Caudate nucleus (tissue), 63 donors: ENCODE measurements at places on chromosomes 11 and 22.

DNA sequence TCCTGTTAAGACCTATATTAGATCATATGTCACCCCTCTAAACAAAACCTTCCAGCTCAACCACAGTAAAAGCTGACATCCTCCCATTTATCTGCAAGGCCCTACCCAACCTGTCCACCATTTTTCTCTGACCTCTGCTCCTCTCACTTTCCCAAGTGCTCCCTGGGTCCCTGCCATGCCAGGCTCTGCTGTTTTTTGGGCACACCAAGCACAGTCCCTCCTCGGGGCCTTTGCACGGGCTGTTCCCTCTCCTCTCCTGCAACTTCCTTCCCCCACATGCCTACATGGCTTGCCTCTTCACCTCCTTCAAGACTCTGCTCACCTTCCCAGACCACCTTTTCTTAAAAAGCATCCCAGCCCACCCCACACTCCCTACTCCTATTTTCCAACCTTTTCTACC lies 9.8 kb downstream of the TST start:
- no peak for DNase-seq

GRCh38 chr22:31162015-31162765 lies 2.2 kb downstream of the RNF185 start:
- no peak for DNase-seq

DNA sequence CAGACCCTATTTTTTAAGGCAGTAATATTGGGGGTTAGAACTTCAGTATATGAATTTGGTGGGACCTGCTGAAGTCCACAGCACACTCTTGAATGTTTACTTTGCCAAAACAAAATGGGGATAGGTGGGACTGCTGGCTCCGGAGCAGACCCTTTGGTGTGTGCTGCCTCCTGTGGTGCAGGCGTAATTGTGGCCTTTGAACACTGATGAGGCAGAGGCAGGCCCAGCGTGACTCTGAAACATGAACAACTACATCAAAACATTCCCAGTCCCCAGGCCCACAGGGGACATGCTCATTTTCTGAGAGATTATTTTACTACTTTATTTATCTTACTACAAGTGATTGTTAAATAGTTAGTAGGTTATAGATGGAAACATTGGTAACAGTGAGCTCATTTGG lies 225.0 kb upstream of the TBCEL start:
- no peak for DNase-seq

DNA sequence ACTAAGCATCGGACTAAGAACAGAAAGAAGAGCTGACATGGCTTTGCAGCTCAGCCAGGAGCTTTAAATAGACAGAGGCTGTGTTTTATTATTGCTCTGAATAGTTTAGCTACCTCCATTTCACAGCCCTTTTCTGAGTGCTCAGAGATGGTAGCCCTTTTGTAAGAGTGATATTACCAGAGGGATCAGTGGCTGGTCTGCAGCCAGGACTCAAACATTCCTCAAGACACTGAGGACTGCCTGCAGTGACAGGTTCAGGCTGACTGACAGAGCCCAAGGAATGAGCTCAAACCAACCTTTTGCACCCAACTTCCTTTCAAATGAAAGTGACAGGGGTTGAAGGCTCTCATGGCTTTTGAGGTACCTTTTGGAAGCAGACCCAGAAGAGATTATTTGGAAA lies 189.0 kb downstream of the DDX10 start:
- DNase-seq, result no peak

- no peak for DNase-seq
Observed at GRCh38 chr11:88169471-88169870, 5.8 kb downstream of the RAB38 start.

- DNase-seq, result no peak
Observed at GRCh38 chr11:71129624-71130023, 122.8 kb downstream of the SHANK2 start.

DNA sequence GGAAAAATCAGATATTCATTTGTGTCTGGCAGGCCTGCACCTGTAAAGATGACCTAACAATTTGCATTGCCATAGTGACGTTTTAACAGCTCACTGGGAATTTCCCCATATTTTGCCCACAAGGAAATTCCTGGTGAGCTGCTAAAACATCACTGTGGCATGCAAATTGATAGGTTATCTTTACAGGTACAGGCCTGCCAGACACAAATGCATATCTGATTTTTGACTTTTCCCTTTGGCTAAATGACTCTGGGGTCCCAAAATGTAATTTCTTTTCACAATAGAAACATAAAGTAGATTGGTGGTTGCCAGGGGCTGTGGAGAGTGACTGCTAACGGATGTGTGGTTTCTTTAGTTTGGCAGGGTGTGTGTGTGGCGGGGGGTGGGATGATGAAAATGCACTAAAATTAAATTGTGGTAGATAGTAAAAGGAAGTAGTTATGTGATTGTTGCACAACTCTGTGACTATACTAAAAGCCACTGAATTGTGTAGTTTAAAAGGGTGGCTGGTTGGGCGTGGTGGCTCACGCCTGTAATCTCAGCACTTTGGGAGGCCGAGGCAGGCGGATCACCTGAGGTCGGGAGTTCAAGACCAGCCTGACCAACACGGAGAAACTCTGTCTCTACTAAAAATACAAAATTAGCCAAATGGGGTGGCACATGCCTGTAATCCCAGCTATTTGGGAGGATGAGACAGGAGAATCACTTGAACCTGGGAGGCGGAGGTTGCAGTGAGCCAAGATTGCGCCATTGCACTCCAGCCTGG lies 18.5 kb upstream of the FEZ1 start:
- no peak for DNase-seq

GRCh38 chr11:35554491-35555437 lies 29.3 kb upstream of the PAMR1 start:
- DNase-seq, result no peak

DNA sequence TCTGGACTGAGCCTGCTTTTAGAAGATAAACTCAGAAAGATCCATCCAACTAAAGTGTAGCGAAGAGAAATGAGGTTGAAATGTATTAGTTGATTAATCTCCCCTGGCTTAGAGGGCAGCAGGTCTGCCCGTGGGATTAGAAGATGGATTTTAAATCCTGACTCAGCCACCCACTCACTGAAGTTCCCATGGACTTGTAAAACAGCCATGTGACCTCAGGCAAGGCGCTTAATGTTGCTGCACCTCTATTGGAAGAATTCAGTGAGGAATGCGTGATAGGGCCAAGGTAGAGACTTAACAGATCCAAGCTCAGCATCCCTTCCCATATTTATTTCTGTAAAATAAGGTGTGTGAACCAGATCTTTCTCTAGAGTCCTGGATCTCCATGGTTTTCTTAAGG lies 45.1 kb upstream of the ELF5 start:
- DNase-seq, result no peak

- DNase-seq, result no peak
Observed at GRCh38 chr11:17012712-17013547, 1.3 kb downstream of the PLEKHA7 start.

GRCh38 chr11:41003339-41004282 lies 455.8 kb downstream of the LRRC4C start:
- DNase-seq, result no peak

DNA sequence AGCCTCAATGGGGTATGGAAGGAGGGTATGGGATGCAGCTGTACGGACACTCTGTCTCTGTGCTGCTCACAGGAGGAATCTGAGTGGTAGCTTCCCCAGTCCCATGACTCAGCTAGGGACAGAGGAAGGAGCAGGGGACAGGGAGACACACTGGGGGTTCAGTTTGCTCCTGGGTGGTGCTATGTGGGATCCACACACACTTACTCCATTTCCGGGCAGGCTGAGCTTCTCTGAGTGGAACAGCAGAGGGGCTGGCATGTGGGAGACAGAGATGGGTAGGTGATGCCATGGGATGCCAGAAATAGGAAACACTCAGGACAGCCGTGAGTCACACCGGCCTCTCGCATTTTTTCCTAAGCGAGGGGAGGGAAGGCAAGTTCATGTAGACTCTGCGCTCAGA lies 59.2 kb upstream of the KIRREL3 start:
- no peak for DNase-seq

- no peak for DNase-seq
Observed at GRCh38 chr11:119934866-119935265, 203.0 kb downstream of the TRIM29 start.

GRCh38 chr22:29690476-29690875 lies 29.3 kb upstream of the CABP7 start:
- no peak for DNase-seq

DNA sequence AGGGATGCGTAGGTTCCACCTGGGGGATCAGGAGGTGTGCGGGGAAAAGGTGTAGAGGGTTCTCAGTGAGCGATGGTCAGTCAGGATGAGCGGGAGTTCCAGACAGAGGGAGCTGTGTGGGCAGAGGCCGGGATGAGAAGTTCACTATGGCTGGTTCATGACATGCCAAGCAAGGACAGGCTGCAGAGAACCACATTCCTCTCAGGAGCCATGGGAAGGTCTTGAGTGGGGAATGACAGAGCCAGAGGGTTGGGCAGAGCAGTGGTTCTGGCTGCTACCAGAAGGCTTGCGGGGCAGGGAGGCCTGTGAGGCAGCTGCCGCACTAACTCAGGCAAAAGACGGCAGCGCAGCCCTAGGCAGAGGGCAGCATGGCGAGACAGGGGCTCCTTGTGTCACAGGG lies 66.1 kb downstream of the SCUBE1 start:
- no peak for DNase-seq

DNA sequence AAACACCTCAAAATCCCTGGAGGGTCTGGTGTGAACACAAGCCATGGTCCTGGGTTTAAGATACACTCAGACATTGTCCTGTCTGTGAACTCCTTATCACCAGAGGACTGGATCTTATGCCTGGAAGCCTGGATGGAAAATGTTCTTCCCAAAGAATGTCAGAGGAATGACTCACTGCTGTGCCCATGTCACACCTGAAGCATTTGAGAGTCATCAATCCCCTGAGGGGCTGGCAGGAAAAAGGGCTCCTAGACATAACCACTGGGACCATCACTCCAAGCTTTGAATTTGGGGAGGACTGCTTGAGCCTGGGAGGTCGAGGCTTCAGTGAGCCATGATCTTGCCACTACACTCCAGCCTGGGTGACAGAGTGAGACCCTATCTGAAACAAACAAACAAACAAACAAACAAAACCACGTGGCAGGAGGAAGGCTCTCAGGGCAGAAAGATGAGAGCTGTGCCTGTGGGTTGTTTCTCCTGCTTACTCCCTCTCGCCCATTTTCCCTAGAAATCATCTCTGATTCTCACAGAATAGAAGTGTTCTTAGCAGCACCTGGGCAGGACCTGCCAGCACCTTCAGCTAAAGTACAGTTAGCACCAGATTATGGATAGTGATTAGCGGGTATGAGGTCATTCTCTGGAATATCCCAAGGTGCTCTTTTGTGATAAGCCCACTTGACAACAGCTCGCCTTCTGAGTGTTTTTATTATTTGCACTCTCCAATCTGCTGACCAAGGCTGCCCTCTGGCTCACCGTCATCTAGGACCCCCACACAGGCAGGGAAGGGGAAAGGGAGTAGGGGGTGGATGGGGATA lies 11.9 kb upstream of the PRG2 start:
- no peak for DNase-seq

- DNase-seq, result no peak
Observed at GRCh38 chr11:19970944-19971343, 189.3 kb downstream of the DBX1 start.

- DNase-seq, result no peak
Observed at GRCh38 chr11:95429376-95429907, 198.4 kb upstream of the SESN3 start.

DNA sequence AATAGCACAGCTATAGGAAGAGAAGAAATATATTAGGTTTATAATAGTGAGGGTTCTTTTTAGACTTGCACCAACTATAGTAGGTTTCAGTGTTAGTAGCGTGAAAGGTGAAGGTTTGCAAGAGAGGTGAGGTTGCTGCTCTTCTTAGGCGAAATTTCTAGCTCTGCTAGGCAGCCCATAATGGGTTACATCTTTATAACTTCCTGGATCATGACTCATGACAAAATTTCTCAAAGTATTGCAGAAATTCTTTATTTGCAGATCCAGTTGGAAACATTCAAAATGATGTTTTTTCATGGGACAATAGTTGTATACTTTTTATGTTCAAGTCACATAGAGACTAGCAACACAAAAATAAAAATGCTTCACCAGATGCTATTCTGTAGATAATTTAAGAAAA lies 260.0 kb downstream of the SOX6 start:
- DNase-seq, result no peak

- peak; percentile 44 for DNase-seq
Observed at GRCh38 chr22:36386900-36387708, 663 bp downstream of the MYH9 start.

GRCh38 chr11:102302241-102302640 lies 15.0 kb upstream of the BIRC3 start:
- DNase-seq, result no peak

DNA sequence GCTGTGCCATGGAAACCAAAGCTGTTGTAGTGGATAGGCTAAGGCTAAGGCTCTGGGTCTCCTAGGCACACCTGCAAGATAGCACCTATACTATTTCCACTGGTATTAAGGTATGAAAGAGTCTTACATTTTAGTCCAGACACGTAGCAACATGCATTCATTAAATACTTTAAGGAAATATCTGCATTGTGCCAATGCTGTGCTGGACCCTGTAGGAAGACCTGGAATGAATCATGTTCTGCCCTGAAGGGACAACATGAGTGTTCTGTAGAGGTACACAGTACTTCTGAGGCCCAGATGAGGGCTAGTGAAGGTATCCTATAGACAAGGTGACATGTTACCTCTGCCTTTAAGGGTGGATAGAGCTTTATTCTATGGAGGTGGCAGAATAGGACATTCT lies 35.2 kb upstream of the RRM1 start:
- DNase-seq, result no peak

GRCh38 chr22:45204241-45204640 lies 36.5 kb downstream of the KIAA0930 start:
- no peak for DNase-seq

DNA sequence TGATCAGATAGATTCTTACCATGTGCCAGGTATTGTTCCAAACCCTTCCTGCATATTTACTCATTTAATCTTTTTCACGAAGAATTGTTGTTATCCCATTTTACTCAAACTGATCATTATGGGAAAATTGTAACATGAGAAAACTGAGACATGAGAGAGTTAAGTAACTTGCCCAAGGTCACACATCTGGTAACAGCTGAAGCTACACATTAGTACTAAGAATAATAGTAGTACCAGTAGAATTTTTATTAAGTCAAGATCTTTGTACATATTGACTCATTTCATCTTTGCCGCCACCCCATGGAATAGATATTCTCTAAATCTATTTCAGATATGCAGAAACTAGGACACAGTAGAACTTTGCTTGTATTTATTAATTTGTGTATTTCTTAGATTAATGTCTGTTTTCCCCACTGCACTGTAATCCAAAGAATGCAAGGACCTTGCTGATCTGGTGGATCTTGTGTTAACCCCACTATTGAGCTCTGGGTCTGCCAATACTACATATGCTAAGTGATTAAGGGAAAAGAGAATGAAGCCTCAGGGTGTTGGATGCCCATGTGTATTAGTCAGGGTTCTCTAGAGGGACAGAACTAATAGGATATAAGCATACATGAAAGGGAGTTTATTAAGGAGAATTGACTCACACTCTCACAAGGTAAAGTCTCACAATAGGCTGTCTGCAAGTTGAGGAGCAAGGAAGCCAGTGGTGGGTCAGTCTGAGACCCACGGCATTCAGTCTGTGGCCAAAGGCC lies 72.8 kb downstream of the PARVA start:
- no peak for DNase-seq

- DNase-seq, result no peak
Observed at GRCh38 chr11:77993902-77994301, 566 bp downstream of the INTS4 start.
